ENCODE measurements at places on chromosomes 3 and 15.

DNA sequence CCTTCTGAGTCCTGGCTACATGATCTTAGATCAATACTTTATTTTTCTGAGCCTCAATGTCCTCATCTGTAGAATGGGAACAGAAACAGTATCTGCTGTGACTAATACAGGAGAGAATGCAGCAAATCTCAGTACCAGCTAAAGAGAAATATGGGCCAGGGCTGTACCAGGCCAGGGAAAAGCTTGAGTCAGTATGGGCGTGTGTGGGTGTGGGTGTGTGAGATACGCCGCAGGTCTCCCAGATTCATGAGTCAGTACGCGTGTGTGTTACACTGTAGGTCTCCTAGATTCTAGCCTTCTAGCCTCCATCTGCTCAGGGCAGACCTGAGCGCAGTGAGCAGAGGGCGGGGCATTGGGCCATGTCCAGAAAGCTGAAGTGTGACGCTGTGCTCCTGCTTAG, 15.2 kb downstream of the GNAI2 start:
- no peak for DNase-seq

- DNase-seq: no peak
Observed at GRCh38 chr15:71612869-71613268, 197.5 kb upstream of the NR2E3 start.

GRCh38 chr3:12730506-12731242, 28.4 kb downstream of the TMEM40 start:
- DNase-seq: no peak

DNA sequence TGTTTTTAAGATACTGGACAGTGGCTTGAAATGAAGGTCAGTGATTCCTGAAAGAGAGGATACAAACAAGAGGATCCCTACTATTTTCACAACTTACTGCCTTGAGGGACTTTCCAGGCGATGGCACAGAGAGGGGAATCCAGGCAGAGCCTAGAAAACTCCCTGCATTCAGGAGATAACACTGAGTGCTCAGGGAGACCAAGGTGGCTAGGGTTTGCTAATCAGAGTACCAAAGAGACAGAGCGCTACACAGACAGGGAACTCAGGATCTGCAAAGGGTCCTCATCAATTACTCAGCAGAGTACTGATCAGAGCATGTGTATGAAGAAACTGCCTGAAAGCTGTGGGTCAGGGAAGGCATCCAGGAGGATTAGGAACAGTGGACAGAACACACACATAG, 11.7 kb upstream of the MRPS22 start:
- no peak for DNase-seq

DNA sequence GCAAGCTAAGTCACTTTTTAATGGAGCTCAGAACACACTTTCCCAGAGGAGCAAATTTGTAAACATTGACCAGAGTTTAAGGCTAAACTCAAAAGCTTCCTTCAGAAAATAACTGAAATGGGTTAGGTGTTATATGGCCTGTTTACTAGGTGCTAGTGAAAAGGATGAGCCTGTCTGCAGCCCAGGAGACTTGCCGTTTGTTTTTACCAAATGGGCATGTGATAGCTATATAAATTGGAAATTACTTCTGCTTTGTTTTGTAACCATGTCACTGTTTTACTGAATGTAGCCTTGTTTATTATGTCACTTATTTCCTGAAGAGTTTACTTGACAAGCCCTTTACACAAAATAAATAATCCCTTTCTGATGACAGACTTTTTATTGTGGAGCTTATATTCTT, 109.4 kb upstream of the THSD4 start:
- DNase-seq: no peak

- DNase-seq: no peak
Observed at GRCh38 chr3:111571907-111572460, 23.2 kb downstream of the ZBED2 start.

- DNase-seq: no peak
Observed at GRCh38 chr15:72475674-72476073, 1.5 kb downstream of the ARIH1 start.

DNA sequence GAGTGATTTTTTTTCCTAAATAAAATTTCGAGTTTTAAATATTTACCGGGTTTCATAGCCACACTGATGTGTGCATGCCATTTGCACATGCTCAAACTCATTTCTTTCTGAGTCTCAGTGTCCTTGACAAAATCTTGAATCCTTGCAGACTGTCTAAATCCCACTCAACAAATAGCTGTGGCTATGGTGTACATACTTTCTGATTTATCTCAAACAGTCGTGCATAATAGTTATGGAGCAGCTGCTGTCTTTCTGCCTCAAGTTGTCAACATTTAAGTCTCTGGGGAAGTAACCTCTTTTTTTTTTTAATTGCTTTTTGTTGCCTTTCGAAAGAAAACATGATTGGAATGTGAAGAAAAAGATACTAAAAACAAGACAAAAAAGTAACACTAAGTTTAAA, 52.8 kb upstream of the UTS2B start:
- no peak for DNase-seq

DNA sequence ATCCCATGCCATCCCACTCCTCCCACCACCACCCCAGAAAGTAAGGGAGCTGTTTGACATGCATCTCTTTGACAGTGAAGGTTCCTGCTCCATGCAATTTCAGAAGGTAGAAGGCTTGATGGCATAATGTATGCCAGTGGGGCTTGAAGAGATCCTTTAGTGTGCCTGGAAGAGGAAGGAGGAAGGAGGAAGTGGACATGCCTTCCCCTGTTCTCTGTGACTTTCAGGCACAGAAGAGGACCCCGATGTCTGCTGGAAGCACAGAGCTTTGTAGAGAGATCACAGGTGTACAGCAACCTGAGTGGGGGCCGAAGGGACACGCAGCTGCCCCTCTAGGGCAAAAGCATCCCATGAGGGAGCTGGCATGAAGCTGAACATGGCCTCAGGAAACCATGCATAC, 171.6 kb downstream of the CD47 start:
- DNase-seq: no peak

- no peak for DNase-seq
Observed at GRCh38 chr3:102183623-102184022, 251.2 kb upstream of the ZPLD1 start.
